ENCODE measurements at places on chromosomes 12 and 14. TPM values are rescaled to one million over a fixed set of nuclear protein-coding genes. Genes with fewer than 3 reads are reported as not detected.

DNA sequence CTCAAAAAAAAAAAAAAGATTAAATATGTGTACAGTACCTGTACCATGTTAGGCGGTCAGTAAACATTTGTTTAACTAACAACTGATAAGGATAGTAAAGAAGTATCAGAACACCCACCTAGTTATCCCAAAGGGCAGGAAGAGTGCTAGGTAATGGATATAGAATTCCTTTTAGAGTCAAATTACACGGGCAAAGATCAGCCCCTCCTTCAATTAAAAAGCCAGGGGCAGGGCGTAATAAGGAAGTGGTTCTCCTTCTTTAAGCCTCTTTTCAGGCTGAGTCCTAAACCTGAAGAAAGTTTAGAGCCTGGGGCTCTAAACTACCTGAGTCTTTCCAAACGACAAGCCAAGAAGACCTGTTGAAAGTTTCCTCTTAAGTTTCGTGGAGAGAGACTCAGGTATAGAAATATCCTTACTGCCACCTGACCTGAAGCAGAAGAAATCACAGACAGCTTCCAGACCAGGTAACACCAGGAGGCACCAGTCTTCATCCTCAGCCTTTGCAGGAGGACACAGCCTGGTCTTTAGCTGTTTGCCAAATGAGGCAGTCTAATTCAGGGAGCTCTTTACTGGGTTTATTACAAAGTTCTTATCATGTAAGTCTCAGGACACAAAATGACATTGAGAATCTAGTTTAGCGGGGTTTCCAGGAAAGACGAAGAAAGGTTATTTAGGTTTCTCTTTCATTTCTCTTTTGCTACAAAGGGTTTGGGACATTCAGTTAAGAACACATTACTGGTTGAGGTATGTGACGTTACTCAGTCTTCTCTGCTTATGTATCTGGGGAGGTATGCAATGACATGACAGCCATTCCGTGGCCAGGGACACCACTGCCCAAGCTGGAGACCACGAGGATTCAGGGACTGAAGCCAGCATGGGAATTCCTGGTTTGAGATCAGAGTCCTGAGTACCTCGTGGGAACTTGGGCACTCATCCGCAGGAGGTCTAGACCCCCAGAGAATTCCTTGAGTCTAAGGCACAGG lies at the start of gene BCL2L14:
TSS of gene BCL2L14 (plus strand) at position 266 of the 983 bp plus-strand sequence. CDS start 8,367 bp downstream, outside the sequence.
- DNase-seq, result peak; percentile 3

RNASE1 gene
- total RNA-seq, result 2.2 TPM

RNASE7 gene
- total RNA-seq, result not detected

- DNase-seq, result no peak
Observed at GRCh38 chr12:74563927-74564326, 26.3 kb downstream of the ATXN7L3B start.

KLHL33 gene
- total RNA-seq, result not detected

MIPOL1 gene
- total RNA-seq, result 3.2 TPM

GRCh38 chr12:82438356-82438755 lies 80.0 kb downstream of the METTL25 start:
- peak; percentile 1 for DNase-seq

CAND1 gene
- total RNA-seq, result 55.2 TPM

GRCh38 chr14:94885481-94886155 lies 115.7 kb upstream of the GSC start:
- DNase-seq, result no peak

- DNase-seq, result no peak
Observed at GRCh38 chr14:66240105-66240504, 246.1 kb upstream of the CCDC196 start.

PIK3C2G gene
- total RNA-seq, result not detected

PLCZ1 gene
- total RNA-seq, result not detected

GRCh38 chr14:32702562-32702961 lies 236.1 kb upstream of the NPAS3 start:
- DNase-seq, result peak; percentile 80

GRCh38 chr12:64085996-64086395 lies 136.1 kb downstream of the KICS2 start:
- DNase-seq, result no peak

NUMB gene
- total RNA-seq, result 17.1 TPM

GPHB5 gene
- not detected for total RNA-seq

GRCh38 chr14:77003960-77004710 lies 24.4 kb downstream of the IRF2BPL start:
- DNase-seq, result no peak

CMA1 gene
- total RNA-seq, result not detected

CDK2 gene
- 54.7 TPM for total RNA-seq

- peak; percentile 43 for DNase-seq
Observed at GRCh38 chr12:113445544-113446171, 23.5 kb downstream of the SDSL start.

GRCh38 chr14:60590991-60591414 lies 58.3 kb downstream of the SIX1 start:
- no peak for DNase-seq

Measured in RPMI7951 (cell line).